SJSA1 (cell line): ENCODE measurements at places on chromosomes 4 and X. TPM values are rescaled to one million over a fixed set of nuclear protein-coding genes. Genes with fewer than 3 reads are reported as not detected.

SLC9B1 gene
- 1.5 TPM in 1 of 2 replicates, not detected in the other for total RNA-seq

GRCh38 chr4:26212528-26212927 lies 108.3 kb upstream of the RBPJ start:
- DNase-seq, result no peak

DNAAF6 gene
- total RNA-seq, result not detected in 2 replicates

- no peak for DNase-seq
Observed at GRCh38 chr4:57614257-57614932, 504.2 kb upstream of the IGFBP7 start.

- DNase-seq, result no peak
Observed at GRCh38 chrX:11893933-11894710, 136.1 kb downstream of the MSL3 start.

GRCh38 chr4:118834070-118834469 lies 1.9 kb downstream of the SEC24D start:
- DNase-seq, result no peak

ARHGEF9 gene
- 15.1 and 17.8 TPM in 2 replicates for total RNA-seq
